ENCODE measurements at places on chromosomes 5 and 9.

DNA sequence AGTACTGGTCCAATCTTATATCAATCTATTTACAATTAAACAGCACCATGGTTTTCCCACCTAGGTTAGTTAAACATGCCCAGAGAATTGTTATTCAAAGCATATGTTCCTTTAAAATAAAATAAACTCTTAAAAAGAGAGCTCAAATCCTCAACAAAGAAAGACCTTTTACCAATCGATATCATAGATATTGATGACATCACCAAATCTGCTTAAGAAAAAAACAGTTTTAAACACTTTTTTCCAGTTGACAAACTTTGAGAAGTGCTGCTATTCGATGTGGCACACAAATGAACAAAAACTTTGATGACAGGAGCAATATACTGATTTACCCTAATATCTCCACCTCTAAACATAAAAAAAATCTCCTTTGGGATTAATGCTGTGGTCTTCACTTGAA is 15.7 kb downstream of the EFCAB9 start:
- DNase-seq, result no peak

- no peak for DNase-seq
Measured at GRCh38 chr9:29928072-29928471, 2354.8 kb upstream of the C9orf72 start.

- DNase-seq, result no peak
Measured at GRCh38 chr5:39157701-39158100, 61.7 kb downstream of the FYB1 start.

DNA sequence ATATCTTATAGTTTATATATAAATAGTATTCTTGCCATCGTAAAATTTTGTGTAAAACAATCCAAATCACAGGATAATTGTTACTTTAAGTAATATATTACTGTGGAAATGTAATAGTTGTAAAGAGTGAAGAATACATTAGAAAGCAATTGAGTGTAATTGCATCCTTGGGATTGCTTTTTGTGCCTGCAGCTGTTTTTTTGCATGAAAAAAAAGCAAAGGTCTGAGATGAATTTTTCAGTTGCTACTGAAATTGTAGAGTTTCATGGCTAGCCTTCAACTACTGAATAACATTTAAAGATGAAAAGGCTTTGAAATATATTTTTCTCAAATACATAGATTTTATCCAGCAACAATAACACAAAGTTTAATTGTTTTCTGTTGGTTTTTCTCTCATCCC is 232.0 kb upstream of the FAM174A start:
- no peak for DNase-seq

GRCh38 chr5:68277431-68277830 is 61.9 kb downstream of the PIK3R1 start:
- no peak for DNase-seq

GRCh38 chr5:93926831-93927620 is 185.6 kb upstream of the POU5F2 start:
- DNase-seq, result no peak

DNA sequence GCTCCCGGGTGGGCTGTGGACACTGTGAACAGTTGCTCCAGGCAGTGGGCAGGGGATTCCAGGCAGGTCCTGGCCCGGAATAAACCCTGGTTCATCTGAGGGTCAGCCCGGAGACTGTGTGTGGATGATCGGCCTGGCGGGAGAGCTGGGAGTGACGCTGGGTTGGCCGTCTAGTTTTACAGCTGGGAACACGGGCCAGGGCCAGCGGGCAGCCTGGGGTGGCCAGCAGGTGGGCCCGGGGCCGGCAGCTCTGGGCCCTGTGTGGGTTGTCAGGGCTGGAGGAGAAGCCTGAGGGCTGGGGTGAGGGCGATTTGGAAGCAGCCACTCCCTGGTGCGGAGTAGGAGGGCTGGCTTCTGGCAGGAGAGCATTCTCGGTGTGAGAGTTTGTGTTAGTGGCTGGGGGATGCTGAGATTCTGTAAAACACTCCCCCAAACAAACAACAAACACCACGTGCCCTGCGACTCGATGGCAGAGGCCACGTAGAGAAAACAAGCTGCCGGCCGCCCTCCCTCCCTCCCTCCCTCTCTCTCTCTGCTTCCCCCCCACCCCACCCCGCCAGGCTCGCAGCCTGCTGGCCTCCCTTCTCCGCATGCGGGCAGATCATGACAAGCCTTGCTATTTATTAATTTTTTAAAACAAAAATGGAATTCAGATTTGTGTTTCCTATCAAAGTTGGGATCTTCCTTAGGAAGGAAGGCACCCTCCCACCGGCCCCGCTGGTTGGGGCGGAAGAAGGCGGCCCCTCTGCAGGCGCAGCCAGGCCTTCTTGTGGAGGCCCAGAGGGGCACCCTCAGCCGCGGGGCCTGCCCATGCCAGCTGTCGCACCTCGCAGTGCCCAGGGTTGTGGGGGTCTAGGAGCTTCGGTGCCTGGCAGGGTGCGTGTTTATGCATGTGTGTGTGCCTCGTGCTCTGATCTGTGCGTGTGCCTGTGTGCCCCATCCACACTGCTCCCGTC is 49.5 kb downstream of the RXRA start:
- no peak for DNase-seq

DNA sequence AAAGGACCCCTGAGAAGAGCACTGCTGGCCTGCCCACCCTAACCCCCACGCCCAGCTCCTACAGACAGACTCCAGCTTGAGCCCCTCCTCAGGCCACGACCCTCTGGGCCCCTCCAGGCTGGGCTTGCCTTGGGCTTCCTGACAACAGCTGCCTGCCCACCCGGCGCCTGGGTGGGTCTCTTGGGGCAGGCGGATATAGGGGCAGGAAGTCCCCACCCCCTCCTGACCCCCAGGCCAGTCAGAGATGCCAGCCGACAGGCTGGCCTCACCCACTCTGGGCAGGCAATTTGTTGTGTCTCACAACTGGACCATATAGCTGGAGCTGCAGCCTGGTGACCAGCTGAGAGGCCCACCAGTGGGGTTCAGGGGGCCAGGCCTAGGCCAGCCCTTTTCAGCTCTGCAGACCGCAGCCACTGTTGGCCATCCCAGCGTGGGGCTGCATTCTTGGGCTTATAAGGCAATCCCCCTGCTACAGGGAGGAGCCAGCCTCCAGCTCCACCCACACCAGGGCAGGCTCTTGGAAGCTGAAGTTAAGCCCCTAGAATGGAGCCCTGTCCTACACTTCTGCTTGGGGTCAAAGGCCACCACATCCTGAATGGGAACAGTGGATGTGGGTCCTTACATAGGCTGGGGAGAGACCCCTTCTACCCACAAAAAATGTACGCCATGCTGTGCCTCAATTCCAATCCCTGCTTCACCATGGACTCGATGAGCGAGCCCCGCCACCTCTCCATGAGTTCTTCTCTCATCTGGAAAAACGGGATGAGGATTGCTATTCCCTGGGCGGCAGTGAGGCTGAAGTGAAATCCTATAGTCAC is 2.0 kb downstream of the PDLIM7 start:
- DNase-seq, result no peak

- no peak for DNase-seq
Measured at GRCh38 chr5:159854916-159855315, 61.4 kb upstream of the ADRA1B start.

DNA sequence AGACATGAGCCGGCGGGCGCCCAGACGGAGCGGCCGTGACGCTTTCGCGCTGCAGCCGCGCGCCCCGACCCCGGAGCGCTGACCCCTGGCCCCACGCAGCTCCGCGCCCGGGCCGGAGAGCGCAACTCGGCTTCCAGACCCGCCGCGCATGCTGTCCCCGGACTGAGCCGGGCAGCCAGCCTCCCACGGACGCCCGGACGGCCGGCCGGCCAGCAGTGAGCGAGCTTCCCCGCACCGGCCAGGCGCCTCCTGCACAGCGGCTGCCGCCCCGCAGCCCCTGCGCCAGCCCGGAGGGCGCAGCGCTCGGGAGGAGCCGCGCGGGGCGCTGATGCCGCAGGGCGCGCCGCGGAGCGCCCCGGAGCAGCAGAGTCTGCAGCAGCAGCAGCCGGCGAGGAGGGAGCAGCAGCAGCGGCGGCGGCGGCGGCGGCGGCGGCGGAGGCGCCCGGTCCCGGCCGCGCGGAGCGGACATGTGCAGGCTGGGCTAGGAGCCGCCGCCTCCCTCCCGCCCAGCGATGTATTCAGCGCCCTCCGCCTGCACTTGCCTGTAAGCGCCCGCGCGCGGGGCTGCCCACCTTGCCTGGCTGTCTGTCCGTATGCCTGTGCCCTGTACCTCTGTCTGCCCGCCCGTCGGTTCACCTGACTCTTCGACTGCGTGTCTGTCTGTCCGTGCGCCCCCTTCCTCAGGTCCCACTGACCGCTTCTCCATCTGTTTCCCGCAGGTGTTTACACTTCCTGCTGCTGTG is 412 bp downstream of the FGF18 start:
- peak; percentile 59 for DNase-seq

GRCh38 chr5:174834081-174834480 is 109.7 kb downstream of the MSX2 start:
- no peak for DNase-seq

DNA sequence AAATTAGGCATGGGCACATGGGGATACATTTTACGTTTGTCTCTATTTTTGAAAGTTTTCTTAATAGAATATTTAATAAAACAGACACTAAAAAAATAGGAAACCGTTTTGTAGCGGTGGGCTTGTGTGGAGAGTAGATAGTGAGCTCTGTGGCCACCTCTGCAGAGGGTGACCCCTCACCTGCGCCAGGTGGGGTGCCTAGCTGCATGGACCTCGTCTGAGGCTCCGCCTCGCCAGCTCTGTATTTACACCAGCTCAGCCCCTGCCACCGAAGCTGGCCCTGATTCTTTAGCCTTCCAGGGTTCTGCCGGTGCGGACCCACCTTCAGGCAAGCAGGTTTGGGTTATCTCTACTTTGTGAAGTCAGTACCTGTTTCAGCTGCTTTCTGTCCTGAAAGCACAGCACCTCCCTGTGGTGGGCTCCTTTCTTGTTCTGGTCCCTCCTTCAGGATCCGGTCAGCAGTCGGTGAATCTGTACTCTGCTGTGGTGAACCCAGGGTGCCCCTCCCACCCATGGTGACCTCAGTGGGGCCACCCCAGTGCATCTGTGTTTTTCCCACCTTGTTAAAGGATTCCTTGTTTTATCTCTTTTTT is 105.2 kb upstream of the CACNA1B start:
- no peak for DNase-seq

DNA sequence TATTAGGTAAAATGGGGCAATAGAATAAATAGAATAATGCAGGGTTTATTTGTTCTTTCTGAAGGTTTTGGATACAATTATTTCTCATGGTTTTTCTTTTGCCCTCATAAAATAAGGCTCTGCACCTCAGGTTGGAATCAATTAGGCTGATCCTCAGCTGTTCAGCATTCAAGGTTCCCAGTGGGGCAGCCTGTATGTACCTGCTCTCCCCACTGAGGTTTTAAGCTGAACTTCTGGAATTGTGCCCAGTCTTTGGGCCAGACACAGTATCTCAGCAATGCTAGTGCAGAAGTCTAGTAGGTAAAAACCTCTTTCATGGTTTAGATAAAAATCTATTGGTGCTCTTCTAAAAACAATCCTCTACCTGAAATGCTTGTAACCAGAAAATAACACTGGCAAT is 98.0 kb downstream of the EDIL3 start:
- no peak for DNase-seq

- DNase-seq, result no peak
Measured at GRCh38 chr5:88889189-88890069, 6.4 kb upstream of the MEF2C start.

- no peak for DNase-seq
Measured at GRCh38 chr9:74333384-74334032, 163.6 kb upstream of the RORB start.

GRCh38 chr5:151156507-151157420 is 815 bp downstream of the ANXA6 start:
- no peak for DNase-seq

- DNase-seq, result no peak
Measured at GRCh38 chr5:56099346-56099745, 104.6 kb upstream of the IL6ST start.

DNA sequence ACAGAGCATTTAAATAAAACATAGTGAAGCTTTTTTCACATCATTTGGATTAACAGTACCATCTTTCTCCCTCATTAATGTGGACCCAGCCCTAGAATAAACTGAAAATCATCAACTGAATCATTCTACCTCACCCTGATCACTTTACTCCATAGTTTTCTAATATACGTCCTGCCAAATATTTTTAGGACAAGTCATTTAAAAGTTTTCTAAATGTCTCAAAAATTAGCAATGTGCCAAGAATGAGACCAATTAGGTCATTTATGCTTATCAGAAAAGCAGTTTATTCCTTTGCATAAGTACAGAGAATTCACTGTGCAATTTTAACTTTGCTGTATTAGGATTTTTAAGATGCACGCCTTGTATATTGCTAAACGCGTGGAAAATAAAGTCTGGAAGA is 284.4 kb downstream of the PIK3R1 start:
- DNase-seq, result no peak

DNA sequence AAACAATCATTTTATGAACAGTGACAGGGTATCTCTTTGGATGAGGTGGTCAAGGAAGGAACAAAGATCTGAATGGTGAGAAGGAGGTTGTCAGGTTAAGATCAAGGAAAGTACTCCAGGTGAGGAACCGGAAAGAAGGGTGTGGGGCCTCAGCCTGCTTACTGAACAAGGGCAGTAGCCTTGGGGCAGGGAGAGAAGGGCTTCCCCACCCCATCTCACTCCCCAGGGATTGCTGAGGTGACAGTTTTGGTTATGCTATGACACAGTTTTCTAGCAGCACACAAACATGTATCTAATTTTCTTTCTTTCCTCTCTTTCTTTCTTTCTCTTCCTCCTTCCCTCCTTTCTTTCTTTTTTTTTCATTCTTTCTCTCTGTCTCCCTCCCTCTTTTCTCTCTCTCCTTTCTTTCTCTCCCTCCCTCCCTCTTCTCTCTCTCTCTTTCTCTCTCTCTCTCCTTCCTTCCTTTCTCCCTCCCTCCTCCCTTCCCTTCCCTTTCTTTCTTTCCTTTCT is 4.1 kb upstream of the HDHD3 start:
- DNase-seq, result no peak

GRCh38 chr9:109496218-109496617 is 1.9 kb downstream of the PTPN3 start:
- no peak for DNase-seq

- no peak for DNase-seq
Measured at GRCh38 chr5:151028717-151029116, 8.3 kb downstream of the GPX3 start.

DNA sequence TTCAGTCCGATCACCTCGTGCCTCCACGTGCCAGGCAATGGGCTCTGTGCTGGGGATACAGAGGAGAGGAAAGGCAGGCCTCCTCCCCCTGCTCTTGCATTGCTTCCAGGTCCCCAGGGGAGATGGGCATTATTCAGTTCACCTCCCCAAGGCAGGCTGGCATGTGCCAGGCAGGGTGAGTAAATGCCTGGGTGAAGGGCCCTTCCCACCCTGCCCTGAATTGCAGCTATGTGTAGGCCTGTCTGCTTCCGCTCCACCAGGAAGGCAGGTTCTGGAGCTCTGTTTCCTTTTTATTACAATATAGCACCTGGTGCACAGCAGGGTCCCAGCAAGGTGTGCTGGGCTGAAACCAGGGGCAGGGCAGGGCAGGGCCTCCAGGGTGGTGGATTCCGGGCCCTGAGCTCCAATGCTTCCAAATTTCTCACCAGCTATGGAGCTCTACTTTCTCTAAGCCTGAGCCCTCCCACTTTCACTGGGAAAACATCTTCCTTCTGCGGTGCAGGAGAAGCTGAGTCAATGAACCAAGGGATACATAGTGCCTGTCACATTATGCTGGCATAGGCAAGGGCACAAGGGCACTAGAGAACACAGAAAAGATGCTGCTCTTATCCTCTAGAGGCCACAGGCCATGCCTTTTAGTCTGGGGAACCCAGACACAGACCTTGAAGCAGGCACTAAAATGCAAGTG is 42.0 kb downstream of the SHB start:
- no peak for DNase-seq
